ENCODE measurements at places on chromosomes 11 and 22.
A peak's percentile ranks its signal among the peaks of the same experiment; 100 is the strongest.

GRCh38 chr11:64629796-64630562 lies 39.0 kb downstream of the SLC22A12 start:
- DNase-seq: no peak

DNA sequence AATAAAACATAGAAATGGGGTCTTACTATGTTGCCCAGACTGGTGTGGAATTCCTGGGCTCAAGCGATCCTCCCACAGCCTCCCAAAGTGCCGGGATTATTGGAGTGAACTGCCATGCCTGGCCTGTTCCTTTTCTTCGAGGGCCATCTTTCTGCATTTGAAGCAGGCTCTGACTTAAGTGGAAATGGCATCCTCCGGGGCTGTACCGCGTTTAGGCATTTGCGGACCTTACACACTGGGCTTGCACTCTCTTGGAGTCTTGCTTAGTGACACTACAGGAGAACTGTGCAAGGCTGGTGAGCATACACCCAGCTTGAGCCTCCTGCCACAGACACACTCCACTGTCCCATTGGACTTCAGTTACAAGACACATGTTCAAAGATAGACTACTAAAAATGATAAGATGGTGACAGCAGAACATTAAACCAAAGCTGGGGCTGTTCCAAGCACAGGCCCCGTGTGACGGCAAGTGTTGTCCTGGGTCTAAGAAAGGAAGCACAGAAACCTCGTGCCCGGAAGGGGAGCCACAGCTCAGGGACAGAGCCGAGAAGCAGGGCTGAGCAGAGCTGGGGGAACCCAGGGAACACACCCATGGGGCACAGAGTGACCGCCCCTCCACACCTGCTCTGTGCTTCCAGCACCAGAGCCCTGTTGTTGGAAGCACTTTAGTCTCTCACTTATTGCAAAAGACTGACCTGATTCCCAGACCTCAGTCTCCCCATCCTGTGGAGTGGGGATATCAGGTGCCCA lies 59.0 kb upstream of the SHANK2 start:
- DNase-seq: no peak

DNA sequence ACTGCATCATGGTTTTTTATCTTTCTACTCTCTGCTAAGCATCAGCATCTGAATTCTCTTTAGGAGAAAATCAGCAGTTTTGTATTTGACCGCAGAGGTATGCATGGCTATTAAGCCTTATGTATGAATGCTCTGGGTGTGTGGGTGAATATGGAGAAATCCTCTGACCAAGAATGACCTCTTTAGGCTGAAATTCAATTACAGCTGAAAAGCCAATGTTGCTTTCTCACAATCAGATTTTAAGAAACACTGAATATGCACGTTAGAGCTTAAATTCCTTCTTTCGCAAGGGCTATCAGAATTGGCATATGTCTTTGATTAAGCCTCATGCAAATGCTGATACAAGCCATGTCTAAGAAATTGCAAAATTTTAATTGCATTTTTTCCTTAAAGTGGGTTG lies 43.2 kb downstream of the ARHGAP42 start:
- no peak for DNase-seq

GRCh38 chr22:37905534-37906363 lies at the start of gene MICALL1:
Gene MICALL1, plus strand, starts transcription at chr22:37906297. Its CDS starts 126 bp downstream, at chr22:37906423.
- peak; percentile 46 for DNase-seq

DNA sequence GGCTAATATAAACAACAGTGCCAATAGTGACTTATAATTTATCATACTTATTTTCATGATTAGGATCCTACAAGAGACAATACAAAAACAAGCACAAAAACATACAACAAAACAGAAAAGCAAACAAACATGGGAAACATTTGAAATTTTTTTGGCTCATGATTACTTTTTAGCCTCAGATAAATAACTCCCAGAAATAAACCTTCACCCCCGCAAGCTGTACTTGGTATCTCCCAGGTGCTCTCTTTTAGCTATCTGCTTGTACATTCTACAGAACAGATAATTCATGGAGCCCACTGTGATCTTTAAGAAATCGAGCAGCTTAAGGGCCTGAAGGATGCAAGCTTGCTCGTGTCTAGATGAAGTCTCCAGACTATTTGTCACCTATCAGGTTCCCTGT lies 883 bp downstream of the NXPE4 start:
- no peak for DNase-seq

GRCh38 chr11:128867277-128867676 lies at the start of gene KCNJ1:
Gene KCNJ1, minus strand, starts transcription at chr11:128867296. Its CDS starts 27,053 bp downstream, at chr11:128840243.
- DNase-seq: no peak

DNA sequence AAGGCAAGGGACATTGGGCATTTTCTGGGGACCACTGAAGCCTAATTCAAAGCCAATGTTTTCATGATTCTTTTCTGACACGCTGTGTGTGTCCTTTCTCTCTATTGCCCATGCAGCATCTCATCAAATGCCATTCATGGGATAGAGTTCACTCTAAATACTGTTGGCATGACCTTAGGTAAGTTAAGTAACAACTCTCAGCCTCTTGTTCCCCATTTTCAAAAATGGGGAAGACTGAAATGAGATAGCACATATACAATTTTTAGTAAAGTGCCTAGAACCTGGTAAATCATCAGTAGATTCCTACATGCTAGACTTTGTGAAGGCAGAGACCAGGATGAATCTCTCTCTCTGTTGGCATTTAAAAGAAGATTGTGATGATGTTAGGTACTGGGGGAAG lies 12.7 kb upstream of the OR52K2 start:
- DNase-seq: no peak

DNA sequence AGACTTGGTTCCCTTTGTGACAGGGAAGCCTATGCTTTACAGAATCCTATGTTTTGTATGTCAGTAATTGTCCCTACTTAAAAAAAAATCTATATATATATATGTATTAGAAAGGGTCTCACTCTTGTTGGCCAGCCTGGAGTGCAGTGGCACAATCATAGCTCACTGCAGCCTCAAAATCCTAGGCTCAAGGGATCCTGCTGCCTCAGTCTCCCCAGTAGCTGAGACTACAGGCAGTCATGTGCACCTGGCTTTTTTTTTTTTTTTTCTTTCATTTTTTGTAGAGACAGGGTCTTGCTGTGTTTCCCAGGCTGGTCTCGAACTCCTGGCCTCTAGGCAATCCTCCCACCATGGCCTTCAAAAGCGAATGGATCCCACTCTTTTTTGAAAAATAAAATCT lies 2.1 kb upstream of the NEAT1 start:
- DNase-seq: no peak

- DNase-seq: no peak
Measured at GRCh38 chr22:44732017-44732561, 20.3 kb upstream of the ARHGAP8 start.

GRCh38 chr11:18352581-18352980 lies 30.2 kb downstream of the GTF2H1 start:
- DNase-seq: no peak

- no peak for DNase-seq
Measured at GRCh38 chr11:66056501-66056900, 4.3 kb downstream of the SF3B2 start.

GRCh38 chr11:61826930-61827570 lies 1.1 kb upstream of the FADS2 start:
- no peak for DNase-seq

DNA sequence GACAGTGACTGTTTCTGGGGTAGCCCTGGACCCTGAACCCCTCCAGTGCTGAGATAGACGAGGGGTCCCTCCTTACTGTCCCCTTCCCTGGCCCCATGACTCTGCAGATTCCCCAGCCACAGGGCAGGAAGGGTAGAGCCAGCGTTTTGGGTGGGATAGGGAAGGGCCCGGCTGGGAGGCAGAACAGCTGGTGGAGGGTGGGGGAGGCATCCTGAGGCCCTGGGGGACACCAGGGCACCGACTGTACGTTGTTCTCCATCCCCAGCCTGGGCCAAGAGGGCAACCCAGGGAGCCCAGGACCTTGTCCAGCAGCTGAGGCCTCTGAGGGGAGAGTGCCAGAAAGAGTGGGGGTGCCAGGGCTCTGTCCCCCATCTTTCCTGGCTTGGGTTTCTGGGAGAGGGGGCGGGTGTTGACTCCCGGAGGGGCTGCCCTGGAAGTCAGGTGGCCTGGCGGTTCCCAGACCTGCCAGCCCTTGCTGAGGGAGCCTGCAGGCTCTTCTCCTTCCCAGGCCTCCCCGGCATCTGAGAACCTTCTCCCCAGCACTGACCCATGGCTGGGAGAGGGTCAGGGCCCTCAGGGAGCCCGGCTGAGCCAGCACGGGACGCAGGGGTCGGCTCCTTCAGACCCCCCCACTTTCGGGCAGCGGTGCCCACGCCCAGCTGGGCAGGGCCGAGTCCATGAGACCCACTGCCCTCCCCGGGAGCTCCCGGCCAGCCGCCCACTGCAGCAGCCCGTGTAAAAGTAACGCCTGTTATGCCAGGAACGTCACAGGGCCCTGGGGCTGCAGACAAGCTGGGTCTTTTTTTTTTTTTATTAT lies 30.3 kb downstream of the IGF2 start:
- DNase-seq: no peak

DNA sequence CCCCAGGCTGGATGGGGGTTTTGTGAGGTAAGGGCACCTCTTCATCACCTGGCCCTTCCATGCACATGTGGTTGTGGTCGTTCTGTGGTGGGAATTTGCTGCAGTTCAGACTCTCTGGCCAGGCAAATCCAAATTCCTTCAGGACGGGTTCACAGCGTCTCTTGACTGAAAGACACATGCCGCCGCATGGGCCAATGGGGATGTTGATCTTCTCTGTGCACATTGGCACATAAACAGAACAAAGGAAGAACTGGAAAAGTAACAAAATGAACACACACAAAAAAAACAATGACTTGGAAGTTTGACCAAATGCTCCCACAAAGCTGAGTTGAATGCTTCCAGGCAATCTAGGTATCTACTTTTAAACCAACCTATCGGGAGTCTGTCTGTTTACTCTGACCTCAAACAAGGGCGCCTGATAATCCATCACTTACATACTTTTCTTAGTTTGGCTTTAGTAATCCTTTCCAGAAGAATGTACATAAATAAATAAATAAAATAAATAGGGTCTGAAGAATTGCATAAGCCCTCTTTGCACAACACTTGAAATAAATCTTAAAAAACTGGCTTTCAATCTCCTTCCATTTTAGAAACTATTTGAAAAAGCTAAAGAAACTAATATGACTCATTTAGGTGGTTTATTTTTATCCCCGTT lies 2.8 kb downstream of the FZD4 start:
- no peak for DNase-seq

- no peak for DNase-seq
Measured at GRCh38 chr11:45924036-45924915, 1.8 kb downstream of the LARGE2 start.

- no peak for DNase-seq
Measured at GRCh38 chr11:43222215-43222614, 89.6 kb upstream of the API5 start.

DNA sequence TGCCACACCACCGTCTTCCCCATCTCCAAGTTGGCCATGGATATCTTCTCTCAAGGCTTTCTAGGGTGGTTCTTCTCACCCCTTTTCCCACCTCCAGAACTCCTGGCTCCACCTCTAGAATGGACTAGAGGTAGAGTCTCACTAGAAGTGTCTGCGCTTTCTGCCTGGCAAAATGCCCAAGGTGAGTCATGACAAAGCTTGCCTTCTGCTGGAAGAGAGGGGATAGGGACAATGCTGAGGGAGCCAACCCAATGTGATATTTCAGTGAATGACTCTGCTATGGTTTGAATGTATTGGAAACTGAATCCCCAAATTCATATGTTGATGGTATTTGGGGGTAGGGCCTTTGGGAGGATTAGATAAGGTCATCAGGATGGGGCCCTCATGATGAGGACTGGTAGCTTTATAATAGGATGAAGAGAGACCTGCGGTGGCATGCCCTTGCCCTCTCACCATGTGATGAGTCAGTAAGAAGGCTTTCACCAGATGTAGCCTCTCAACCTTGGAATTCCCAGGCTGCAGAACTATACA lies 4.1 kb upstream of the CD82 start:
- no peak for DNase-seq
